Upper lobe of right lung (tissue), 1 donor: ENCODE measurements at places on chromosomes 1 and 21.
A peak's percentile ranks its signal among the peaks of the same experiment; 100 is the strongest.

DNA sequence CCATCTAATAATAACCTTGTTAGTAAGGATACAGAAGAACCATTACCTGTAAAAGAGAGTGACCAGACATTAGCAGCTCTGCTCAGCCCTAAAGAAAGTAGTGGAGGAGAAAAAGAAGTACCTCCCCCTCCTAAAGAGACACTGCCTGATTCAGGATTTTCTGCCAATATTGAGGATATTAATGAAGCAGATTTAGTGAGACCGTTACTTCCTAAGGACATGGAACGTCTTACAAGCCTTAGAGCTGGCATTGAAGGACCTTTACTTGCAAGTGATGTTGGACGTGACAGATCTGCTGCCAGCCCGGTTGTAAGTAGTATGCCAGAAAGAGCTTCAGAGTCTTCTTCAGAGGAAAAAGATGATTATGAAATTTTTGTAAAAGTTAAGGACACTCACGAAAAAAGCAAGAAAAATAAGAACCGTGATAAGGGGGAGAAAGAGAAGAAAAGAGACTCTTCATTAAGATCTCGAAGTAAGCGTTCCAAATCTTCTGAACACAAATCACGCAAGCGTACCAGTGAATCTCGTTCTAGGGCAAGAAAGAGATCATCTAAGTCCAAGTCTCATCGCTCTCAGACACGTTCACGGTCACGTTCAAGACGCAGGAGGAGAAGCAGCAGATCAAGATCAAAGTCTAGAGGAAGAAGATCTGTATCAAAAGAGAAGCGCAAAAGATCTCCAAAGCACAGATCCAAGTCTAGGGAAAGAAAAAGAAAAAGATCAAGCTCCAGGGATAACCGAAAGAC lies 11.6 kb downstream of the SON start:
- no peak for DNase-seq

- no peak for DNase-seq
These were observed 419.0 kb upstream of the LRRC7 start for GRCh38 chr1:69148731-69149130.

DNA sequence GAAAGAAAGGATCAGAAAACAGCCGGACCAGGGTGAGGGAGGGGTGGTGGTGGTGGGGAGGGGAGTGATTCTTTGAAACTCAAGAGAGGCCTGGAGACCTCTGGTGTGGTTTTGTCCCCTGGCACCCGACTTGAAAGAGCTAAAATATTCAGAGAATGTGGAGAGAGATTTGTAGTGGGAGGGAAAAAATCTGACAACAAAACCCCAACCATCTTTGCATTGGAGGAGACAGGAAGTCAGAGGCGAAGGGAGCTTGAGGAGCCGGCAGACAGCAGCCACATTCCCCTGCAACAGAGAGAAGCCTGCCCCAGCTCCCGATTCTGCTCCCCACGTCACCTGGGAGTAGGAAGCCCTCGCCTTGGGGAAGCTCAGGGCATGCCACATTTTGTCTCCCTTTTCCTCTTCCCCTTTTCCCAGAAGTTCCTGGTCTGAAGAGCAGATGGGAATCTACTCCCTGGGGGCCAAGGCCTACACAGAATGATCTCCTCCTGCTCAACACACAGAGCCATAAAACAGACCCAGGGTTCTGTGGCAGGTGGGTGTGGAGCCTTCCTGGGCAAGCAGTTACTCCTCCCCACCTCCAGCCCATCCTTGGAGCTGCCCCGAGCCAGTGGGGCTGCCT lies 84.9 kb downstream of the ITPKB start:
- DNase-seq: no peak

- DNase-seq: no peak
These were observed 112.6 kb downstream of the SLC45A1 start for GRCh38 chr1:8430476-8430875.

DNA sequence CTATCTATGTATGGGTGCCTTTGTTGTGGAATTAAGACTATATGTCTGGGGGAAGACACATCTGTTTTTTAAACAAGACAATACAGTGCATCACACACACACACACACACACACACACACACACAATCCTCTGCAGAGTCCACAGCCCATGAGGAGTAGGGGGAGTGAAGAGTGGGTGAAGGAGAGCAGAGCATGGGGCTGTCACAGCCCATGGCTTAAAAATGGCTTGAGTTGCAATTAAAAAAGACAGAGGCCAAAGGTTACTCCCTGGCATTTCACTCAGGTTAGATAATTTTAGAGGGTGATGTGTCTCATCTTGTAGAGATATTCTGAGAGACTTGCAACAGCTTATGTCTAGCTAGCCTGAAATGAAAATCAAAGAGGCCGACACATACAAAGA lies 176.5 kb upstream of the PLXNA2 start:
- no peak for DNase-seq

DNA sequence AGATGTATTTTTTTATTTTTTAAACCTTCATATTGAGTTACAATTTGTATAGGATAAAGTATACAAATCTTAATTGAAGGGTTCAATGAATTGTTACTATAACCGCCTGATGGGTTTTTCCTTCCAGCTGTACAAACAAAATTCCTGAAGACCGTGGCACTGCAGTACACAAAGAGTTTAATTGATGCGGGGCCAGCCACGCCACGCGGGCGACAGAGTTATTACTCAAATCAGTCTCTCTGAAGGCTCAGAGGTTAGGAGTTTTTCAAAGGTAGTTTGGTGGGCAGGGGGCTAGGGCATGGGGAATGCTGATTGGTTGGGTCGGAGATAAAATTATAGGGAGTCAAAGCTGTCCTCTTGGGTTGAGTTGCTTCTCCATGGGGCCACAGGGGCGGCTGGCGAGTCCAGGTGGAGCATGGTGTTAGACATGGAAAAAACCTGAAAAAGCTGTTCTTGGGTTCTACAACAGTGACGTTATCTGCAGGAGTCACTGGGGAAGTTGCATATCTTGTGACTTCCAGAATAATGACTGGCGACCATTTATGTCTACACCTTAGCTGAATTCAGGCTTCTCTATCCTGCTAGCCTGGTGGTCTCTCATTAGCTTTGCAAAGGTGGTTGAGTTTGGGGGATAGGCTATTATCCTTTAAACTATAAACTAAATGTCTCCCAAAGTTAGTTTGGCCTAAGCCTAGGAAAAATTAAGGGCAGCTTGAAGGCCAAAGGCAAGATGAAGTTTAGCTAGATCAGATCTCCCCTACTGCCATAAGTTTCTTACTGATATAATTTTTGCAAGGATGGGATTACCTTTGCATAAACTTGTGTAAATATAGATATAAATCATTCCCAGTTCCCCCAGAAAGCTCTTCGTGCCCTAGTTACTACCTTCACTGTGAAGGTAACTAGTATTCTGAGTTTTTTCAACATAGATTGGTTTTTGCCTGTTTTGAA lies 13.0 kb upstream of the TMEM9 start:
- DNase-seq: no peak

DNA sequence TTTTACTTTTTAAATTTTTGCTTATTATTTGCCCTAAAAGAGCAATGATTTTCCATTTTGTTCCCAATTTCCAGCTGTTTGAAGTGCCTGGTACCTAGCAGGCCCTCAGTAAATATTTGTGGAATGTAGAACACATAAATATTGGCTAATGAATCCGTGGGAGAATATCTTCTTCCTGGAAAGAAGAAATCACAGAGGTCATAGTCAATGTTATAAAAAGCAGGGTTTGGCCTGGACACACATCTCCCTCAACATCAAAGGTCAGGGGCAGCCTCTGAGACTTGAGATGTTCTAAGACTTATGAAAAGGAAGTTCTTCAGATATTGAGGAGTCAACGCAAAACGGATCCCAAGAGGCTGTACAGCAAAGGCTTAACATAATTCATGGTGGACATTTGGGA lies 358.1 kb downstream of the HHAT start:
- no peak for DNase-seq

DNA sequence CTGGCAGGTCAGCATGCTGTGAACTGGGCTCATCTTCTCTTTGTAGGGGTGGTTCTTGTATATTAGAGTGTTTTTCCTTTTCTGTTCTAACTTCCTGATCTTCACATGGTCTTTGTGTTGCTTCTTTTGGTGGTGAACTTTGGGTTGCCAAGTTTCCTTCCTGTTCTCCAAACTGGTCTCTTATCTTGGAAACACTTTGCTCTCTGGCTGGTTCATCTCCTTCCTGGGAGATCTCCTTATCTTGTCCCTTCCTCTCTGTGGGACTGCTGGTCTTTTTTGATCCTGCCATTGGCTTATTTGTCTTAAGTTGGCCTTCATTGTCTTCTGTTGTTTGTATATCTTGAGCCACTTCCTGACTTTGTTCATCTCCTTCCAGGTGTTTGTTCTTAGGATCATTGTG lies 2.1 kb downstream of the TCHHL1 start:
- no peak for DNase-seq

DNA sequence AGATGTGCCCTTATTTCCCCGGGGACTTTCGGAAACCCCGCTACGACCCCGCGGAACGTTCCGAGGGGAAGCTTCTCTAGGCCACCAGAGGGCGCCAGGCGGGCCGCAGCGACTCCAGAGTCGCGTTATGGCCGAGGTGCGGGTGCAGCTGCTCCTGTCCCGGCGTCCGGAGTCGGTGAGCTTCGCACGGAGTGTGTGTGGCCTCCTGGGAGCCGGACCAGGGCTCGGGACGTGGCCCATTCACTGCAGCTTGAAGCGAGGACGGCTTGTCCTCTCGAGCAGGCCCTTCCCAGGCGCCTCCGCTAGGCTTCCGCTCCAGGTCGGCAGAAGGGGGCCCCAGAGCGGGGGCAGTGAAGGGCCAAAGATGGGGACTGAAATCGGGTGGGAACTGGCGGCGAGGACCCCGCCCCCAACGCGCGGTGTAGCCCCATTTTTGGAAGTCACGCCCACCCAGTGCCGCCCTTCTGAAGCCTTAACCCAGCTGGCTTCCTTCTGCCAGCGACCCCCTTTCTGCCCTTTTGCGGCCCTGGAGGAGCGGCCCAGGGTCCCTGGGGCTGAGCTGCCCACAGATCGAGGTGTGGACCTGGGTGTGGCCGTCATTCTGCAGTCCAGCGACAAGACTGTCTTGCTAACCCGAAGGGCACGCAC lies at the start of gene NUDT17:
Gene NUDT17 (plus strand): TSS at position 117 of the 648 bp plus-strand sequence. CDS start 11 bp downstream, at position 128.
- peak; percentile 92 for DNase-seq

DNA sequence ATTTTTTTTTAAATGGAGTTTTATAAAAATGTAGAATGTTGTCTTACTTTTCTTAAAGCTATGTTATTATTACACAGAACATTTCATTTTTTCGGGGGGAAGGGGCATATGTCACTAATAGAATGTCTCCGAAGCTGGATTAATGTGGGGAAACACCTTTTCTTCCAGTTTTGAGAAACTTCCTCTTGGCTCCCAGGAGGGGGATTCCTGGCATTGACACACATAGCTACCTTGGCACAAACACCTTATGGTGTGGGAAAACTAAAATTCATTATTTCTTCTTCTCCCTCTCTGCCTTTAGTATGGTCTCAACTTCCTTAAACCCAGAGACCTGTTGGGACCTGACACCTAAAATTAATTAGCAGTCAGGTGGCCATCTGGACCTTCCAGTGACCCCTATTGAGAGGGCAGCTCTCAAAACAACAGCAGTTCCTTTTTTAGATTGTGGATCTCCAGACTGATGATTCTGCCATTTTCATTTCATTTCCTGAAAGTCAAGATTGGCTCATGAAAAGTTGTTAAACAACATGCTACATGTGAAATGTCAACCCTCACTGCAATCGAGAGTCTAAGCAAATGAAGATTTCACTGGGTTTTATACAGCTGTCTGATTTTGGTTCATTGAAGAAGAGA lies 70.1 kb upstream of the EDEM3 start:
- no peak for DNase-seq

DNA sequence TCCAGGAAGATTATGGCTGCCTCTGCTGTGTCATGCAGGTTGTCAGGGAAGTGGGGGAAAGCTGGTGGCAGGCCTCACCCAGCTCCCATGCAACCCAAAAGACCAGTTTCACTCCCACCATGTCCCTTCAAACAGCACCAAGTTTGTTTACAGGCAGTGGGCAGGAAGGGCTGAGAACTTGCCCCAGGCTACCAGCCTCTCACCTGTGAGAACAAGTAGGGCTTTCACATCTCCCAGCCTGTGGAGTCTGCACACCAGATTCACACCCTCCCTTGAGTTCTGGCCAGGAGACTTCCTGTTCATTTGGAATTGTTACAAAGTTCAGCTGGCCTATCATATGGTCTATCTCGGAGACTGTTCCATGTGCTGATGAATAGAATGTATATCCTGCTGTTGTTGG lies 27.8 kb downstream of the RPAP2 start:
- no peak for DNase-seq

- no peak for DNase-seq
These were observed 1.4 kb downstream of the MATN1 start for GRCh38 chr1:30721812-30722537.

DNA sequence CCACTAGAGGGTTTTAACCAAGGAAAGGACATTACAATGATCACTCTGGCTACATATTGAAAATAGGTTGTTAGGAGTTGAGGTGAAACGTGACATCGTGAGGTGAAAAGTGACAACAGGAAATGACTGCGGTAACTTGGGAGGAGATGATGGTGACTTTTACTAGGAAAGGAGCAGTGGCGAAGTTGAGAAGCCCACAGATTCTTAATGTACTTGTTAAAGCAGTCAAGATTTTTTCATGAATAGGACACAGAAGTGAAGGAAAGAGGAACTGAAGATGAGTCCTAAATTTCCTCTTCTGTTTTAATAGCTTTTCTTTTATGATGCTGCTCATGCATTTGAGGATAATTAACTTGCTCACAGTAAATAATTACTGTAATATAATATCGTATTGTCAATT lies 59.5 kb downstream of the OMA1 start:
- no peak for DNase-seq
